ENCODE measurements at places on chromosomes 3 and 15.

GRCh38 chr3:62632510-62633294 lies 242.5 kb downstream of the CADPS start:
- DNase-seq, result no peak

- DNase-seq, result peak; percentile 10
These were observed 337.2 kb upstream of the DNAJC19 start for GRCh38 chr3:181326637-181327223.

DNA sequence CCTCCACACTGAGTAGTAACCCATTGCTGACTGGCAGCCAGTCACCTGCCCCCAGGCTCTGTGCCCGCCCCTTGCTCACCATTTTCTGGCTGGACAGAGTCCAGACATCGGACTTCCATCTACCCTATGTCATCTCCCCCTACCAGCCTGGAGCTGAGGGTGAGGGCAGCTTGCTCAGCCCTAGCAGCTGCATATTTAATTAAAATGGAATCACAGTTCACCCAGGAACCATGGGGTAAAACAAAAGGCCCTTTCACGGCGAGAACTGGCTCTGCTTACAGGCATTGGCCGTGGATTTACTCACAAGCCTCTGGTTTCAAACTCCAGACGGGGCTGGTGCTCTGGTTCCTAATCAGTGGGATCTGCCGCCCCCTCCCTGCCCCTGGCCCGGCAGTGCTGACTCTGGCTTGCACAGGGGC lies 94.9 kb upstream of the ATP2B2 start:
- no peak for DNase-seq

DNA sequence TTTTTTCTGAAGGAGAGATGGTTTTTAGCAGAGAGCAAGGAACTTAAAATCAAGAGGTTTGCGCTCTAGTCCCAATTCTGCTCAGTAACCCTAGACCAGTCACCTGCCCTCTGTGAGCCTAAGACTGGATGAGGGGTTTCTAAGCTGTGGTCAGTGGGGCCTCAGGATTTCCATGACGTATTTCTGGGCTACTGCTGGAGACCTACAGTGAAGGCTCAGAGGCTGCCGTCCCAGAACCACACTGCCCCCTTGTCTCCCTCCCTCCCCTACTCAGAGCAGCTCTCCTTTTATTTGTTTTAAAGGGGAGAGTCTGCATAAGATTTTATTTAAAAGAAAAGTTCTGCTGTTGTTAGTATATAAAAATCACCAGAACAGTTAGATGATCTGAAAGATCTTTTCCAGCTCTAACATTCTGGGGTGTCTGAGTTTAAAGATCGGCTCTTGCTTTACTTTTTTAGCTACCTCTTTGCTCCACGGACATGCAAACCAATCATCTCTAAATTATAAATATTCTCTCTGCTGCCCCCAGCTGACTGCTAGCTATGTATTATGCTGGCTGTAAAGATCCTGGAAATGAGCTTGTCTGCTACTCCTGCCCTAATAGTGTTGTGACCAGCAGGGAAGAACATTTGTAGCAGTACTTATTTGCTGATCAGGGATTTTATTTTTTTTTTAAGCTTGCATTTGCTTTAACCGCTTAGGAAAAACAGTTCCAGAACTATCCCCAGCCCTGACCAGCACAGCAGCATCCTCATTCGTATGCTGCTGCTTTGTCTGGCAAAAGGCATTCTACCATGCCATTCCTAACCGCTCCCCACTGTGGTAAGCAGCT lies 28.6 kb upstream of the NDUFB4 start:
- peak; percentile 8 for DNase-seq

- no peak for DNase-seq
These were observed 98.7 kb downstream of the VPS8 start for GRCh38 chr3:184910664-184911063.

DNA sequence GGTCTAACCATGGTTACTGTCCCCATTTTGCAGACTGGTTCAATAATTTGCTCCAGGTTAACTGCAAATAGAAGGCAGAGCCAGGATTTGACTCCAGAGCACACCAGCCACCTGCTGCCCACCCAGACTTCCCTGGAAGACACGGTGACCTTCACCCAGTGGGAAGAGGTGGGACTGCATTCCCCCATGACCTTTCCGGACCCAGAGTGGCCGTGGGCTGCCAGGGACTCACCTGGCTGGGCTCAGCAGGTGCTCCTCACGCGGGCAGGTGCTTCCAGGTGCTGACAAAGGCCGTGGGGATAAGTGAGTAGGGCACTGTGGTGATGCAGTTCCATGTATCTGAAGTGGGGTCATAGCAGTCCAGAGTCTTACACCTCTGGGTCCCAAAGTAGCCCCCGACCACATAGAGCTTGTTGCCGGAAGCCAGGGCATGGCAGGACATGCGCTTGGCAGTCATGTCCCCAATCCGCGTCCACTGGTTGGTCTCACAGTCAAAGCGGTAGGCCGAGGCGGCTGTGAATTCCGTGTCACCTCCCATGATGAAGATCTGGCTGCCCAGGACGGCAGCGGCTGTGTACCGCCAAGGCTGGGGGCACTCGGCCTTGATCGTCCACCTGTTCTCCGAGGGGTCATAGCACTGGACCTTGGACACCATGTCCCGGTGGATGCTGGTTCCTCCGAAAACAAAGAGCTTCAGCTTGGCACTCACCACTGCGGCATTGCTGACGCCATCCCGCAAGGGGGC lies 26.8 kb downstream of the KLHL25 start:
- DNase-seq, result no peak

GRCh38 chr15:45285413-45285812 lies 33.4 kb downstream of the SLC28A2 start:
- DNase-seq, result no peak

DNA sequence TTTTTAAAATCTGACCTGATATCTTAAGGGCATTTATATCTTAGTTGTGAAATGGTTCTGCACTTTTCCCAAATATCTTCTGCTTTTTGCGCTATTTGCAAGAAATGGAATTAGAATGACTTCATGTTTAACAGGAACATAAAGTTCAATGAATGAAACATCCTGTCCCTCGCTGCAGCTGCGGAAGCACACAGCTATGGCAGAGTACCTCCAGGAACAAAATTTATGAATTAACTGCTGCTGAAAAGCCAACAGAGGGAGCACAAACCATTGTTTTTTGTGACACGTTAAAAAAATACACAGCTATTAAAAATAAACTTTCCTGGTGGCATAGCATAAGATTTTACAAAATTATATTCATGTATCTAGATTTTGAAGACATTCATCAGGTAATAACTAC lies 404.4 kb upstream of the MDFIC2 start:
- DNase-seq, result no peak

- no peak for DNase-seq
These were observed 3.3 kb upstream of the UBL7 start for GRCh38 chr15:74464216-74464615.

DNA sequence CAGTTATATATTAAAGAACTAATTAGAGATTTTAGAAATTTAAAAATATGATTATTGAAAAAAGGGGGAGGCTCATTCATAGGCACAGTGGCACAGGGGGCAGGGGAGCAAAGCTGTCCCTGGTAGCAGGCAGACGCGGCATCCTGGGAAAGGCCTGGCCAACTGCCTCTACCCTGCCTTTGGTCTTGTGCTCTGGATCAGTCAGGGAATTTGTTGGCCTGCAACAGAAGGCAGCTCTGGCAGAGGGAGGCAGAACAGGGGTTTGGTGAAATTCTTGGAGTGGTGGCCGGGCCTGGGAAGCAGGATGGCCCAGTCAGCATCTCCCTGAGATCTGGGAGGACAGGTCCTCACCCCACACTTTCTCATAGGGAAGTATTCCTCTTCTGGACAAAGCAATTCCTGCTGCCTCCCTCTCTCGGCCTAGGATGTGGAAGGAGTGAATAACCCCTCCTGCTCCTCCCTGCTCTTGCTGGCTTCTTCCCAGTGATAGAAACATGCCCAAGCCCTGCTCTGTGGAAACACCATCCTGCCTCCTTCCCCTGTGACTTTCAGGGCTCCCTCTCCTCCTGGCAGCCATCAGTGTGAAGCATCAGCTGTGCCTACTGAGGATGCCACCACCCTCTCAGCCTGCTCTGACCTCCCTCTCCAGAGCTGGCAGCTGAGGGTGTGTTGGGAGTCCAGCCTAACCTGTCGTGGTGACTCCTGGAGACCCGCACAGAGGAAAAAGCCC lies 26.9 kb downstream of the PRR20G start:
- no peak for DNase-seq

DNA sequence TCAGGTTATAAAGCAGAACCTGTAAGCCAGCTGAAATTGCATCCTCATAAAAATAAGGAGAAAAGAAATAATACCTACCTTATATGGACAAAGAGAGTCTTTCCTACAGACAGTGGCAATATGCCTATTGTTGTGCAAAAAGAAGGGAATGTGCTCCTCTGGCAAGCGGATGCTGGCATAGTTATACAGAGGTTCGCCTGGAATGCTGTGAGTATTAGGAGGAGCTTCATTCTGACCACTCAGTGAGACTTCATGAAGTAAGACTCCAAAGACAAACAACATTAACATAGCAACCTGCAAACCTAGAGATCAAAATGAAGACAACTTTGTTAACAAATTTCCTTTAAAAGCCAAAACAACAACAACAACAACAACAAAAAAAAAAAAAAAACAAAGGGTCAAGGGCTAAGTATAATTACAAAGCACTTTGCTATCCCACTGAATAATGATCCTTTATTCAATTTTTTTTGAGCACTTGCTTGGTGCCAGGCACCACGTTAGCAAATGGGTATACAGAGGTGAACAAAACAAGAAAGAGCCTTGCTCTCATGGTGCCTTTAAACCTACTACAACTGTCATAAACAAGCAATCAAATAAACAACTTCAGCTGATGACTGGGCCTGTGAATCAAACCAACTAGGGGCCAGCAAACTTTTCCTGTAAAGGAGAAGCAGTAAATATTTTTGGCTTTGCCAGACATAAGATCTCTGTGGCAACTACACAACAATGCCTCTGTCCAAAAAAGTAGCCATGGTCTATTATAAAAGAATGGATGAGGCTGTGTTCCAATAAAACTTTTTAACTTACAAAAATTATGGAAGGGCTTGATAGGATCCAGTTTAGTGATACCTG lies 3.7 kb downstream of the EOGT start:
- no peak for DNase-seq

DNA sequence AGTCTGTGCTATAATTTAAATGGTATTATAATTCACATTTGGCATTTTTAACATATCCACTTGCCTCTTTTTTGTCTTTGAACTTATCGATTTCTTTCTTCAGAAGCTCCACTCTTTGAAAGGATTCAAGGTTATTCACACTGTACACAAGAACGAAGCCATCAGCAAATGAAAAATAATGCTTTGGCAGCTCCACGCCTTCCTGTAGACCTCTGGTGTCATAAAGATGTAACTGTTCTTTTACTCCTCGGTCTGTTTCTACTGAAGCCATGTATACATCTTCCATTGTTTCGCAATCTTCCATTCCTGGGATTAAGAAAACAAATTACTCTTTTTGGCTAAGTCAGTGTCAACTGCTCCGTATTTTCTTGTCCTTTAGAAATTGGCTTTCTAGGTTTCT lies 16.0 kb downstream of the NKIRAS1 start:
- no peak for DNase-seq

- DNase-seq, result no peak
These were observed 144.3 kb downstream of the ERC2 start for GRCh38 chr3:56323986-56324420.

DNA sequence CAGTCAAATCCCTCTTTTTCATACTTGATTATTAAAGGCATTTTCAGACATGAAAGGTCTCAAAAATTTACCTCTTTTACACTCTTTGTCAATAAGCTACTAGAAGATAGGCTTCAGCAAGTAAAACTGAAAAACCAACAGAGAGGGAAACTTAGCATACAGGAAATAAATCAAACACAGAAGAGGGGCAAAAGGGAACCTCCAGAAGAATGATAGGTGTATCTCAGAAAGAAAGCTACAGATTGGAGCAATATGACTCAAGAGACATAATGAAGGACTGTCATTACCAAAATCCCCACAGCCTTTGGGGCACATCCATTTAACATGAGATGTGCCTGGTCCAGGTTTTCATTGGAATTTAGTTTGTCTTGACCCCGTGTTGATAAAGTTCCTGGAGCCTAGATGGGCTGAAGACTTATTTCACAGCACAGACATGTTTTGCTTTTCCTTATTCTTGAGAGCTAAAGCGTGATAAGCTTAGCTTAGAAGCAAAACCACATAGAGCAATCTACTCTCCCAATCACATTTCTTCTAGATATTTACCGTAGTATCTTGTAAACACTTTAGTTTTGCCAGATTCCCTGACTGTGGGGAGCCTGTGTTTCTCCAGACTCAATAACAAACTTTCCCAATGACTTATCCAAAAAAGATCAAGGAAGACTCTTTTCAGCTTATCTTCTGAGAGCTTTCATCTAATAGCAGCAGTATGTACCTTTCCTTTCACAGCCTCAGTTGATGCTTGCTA lies 11.7 kb downstream of the LRRFIP2 start:
- no peak for DNase-seq

- DNase-seq, result no peak
These were observed 104.5 kb upstream of the SATB1 start for GRCh38 chr3:18529631-18530030.

DNA sequence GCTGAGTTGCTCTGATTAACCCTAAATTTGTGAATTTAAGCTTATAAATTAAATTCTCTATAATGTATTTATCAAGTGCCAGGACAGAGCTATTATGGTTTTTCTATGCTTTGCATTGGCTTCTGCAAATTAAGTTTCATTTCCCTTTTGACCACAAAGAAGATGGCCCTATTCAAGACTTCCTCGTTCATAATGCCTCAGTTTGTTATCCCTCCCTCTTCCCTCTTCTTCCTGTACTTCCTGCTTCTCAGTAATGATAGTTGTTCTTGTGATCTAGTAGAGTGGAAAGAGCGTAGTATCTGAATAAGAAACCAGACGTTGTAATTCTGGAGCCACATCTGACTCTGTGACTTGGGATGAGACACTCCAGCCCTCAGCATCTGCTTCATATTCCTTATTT lies 118.7 kb downstream of the CACNA1D start:
- no peak for DNase-seq

DNA sequence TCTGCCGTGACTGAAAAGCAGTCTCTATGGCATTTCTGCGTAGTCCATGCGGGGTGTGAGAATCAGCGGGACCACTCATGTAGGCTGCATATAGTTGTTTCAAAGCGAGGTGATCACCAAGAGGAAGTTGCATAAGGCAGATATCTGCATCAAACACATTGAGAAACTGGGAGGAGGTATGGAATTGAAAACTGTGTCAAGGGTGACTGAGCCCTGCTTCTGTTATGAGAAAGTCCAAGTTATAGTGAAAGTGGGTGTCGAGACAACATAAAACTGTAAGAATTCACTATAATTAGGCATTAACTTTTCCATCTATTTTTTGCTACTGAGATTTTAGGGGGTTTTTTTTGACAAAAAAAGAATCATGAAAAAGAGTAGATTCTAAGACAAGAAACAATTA lies 109.3 kb downstream of the ZIC1 start:
- no peak for DNase-seq

DNA sequence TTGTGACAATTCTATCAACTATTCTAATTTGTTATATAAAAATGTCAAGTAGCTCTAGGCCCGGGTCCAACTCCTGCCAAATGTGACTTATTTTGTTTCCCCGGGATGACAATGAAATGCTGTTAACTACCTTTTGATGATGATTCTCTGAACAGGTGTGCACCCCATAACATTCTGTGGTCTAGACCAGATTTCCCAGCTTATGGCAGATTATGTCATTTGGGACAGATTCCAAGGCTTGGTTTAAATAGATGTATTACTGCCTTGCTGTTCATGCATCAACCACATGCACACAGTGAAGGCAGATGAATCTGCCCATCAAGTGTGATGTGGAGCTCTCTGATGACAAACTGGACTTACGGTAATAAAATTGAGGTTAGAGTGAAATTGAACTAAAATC lies 150.5 kb downstream of the MECOM start:
- DNase-seq, result no peak

GRCh38 chr3:30354513-30354912 lies 251.9 kb upstream of the TGFBR2 start:
- DNase-seq, result no peak
